SK-N-SH treated with all-trans-retinoic acid at 6 μM for 48 hours (cell line): ENCODE measurements at places on chromosomes 7 and 10.

- no peak for ATAC-seq
These were observed 10.4 kb downstream of the CALML3 start for GRCh38 chr10:5534880-5535856.

DNA sequence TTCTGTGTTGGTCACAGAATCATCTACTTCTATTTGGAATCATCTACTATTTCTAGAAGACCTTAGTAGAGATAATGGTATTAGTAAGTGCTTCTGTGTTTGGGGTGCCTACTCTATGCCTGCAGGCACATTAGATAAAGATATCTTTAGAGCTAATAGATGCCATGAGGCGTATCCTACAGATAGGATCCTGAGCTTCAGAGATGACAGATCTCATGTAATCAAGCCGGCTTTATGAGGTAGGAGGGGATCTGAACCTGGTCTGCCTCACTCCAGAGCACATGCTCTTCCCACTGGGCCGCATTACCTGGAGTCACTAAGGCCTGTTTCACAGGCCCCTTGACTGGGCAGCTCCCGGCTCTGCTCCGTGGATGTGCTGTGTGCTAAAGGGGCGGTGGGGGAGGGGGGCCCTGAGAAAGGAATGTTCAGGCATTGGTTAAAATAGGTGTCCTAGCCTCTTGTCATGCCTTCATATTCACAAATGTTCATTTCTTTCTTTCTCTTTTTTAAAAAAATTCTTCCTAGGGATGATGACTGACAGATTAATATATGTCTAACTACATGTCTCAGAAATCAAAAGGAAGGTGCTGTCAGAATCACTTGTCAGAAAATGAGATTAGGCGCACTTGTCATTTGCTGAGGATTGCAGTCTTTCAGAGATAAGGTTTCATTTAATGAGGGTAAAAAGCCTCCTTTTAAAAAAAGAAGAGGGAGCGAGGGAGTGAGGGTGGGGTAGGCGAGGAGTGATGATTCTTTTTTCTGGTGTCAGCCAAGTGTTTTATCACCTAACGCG, 458.0 kb upstream of the GALNT17 start:
- ATAC-seq: no peak

DNA sequence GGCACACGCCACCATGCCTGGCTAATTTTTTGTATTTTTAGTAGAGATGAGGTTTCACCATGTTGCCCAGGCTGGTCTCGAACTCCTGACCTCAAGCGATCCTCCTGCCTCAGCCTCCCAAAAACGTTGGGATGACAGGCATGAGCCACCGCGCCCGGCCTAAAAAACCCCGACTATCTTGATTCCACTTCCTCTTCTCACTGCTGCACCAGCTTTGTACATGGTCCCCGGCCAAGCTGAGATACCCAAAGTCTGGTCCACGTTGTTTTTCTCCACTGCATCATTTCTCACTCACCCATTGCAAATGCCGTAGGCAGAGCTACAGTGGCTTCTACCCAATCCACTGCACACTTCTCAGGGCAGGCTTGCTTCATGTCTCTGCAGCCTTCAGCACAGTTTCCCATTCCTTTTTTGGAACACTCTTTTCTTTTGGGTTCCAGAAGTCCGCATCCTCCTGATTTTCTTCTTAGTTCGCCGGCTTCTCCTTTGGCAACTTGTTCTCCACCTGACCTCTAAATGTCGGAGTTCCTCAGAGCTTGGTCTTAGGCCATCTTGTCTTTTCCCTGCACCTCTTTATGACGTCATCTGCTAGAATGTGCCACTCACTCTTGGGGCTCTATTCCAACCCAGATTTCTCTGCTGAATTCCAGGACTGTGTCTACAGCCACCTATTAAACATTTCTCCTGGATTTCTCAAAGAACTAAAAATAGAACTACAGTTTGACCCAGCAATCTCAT, 6.0 kb upstream of the GNB2 start:
- no peak for ATAC-seq

- ATAC-seq: no peak
These were observed 441.4 kb upstream of the ZMIZ1 start for GRCh38 chr10:78627254-78627795.

GRCh38 chr10:97163181-97163580, 22.6 kb downstream of the SLIT1 start:
- ATAC-seq: no peak

DNA sequence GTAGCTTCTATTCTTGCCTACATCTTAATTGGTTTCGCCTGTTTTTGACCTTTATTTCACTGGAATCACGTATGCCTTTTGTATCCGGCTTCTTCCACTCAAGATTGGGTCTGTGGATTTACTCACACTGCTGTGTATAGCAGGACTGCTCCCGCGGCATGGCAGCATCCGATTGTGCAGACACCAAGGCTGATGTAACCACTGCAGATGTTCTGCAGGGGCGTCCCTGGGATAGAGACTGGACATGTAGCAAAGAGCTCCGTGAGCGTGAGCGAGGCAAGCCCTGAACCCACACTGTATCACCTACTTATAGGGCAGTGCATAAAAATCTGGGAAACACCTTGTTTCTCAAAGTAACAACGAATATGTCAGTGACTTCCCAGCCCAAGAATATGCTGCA, 11.4 kb upstream of the IDI2 start:
- no peak for ATAC-seq
